ENCODE measurements at places on chromosomes 7 and 10. TPM values are rescaled to one million over a fixed set of nuclear protein-coding genes. Genes with fewer than 3 reads are reported as not detected.

- H3K27me3 ChIP-seq: no peaks in the 10 kb centered on the region
- H3K27ac ChIP-seq: no peak overlapping the region
- H3K4me1 ChIP-seq: no peaks in the 10 kb centered on the region
Observed at GRCh38 chr10:99393036-99393435, 37.4 kb downstream of the GOT1 start.

The PRKAR1B gene
- 20.0 TPM for total RNA-seq

DNA sequence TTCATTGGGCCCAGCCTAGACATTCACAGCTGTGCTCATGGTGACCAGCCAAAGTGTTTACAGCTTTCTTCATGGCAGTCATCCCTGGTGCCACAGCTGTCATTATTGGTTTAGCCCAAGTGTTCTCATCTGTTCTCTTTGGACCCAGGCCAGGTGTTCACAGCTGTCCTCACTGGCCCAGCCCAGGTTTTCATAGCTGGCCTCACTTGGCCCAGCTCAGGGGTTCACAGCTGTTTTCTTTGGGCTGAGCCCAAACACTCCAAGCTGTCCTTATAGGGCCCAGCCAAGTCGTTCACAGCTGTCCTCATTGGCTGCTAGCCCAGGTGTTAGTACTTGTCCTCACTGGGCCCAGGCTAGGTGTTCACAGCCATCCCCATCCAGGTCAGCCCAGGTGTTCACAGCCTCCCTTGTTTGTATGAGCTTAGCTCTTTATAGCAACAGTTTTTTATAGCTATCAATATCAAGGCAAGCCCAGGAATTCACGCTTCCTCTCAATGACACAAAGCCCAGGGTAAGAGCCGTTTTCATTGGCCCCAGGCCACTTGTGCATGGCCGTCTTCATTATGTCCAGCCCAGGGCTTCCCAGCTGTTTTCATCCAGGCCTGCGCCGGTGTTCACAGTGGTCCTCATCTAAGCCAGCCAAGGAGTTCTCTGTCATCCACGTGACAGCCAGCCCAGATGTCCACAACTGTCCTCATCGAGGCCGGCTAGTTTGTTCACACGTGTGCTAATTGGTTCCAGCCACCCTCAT is 11.6 kb downstream of the FRG2B start:
- H3K27ac ChIP-seq: no peak overlapping the region
- H3K4me1 ChIP-seq: no peaks in the 10 kb centered on the region
- no peaks in the 10 kb centered on the region for H3K36me3 ChIP-seq
- no peak for DNase-seq

- peak; percentile 86 for DNase-seq
Observed at GRCh38 chr10:28663576-28664368, 13.5 kb upstream of the BAMBI start.

DNA sequence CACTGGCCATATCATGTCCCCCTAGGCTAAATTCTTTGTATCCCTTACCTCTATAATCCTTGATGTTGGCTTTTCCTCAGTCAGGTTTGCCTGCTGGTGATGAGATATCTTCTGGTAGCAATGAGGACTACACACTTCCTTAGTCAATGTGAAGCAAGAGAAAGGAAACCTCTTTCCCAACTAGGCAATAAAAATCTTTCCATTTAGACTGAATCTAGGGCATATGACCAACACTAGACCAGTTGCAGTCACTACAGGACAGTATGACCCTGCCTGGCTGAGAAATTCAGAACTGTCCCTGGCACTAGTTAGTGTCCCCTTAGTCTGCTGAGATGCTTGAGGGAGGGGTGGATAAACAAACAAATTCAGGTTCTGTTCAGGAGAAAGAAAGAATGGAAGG is 142.6 kb downstream of the RNLS start:
- DNase-seq: no peak
- H3K4me3 ChIP-seq: no peak overlapping the region
- no peaks in the 10 kb centered on the region for H3K36me3 ChIP-seq
- no peak overlapping the region for H3K27ac ChIP-seq
- H3K27me3 ChIP-seq: no peaks in the 10 kb centered on the region
- H3K4me1 ChIP-seq: no peaks in the 10 kb centered on the region

The MACC1 gene
- total RNA-seq: 30.4 TPM

DNA sequence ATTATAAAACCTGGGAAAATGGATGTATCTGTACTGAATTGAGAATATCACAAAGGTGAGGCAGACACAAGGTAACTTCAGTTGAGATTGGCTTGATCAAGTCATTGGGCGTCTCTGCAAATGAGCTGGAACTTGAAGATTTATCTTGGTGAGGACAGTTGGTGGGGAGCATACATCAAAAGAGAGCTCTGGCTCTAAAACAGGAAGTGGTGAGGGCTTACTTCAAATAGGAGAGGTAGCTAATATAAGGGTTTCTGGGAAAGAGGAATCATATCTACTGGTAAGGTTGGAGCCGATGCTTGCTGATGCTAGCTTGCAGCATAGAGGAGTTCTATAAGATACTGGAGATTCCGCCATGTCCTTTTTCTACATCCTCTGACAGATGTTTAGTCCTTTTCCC is 39.9 kb upstream of the FGL2 start:
- DNase-seq: peak; percentile 36
- no peaks in the 10 kb centered on the region for H3K27me3 ChIP-seq
- H3K36me3 ChIP-seq: no peaks in the 10 kb centered on the region
- peaks cover 7% of the 10 kb centered on the region for H3K4me1 ChIP-seq

GRCh38 chr10:84204122-84204521 is 9.8 kb downstream of the CDHR1 start:
- no peak overlapping the region for H3K4me3 ChIP-seq
- H3K27ac ChIP-seq: no peak overlapping the region
- peak; percentile 48 for DNase-seq
- H3K27me3 ChIP-seq: no peaks in the 10 kb centered on the region

The SP8 gene
- not detected for total RNA-seq
